ENCODE measurements at places on chromosomes 2 and 18.

GRCh38 chr2:99640635-99641151, 150.9 kb upstream of the REV1 start:
- DNase-seq: no peak

GRCh38 chr2:218343591-218343990, 13.1 kb upstream of the CATIP start:
- no peak for DNase-seq

DNA sequence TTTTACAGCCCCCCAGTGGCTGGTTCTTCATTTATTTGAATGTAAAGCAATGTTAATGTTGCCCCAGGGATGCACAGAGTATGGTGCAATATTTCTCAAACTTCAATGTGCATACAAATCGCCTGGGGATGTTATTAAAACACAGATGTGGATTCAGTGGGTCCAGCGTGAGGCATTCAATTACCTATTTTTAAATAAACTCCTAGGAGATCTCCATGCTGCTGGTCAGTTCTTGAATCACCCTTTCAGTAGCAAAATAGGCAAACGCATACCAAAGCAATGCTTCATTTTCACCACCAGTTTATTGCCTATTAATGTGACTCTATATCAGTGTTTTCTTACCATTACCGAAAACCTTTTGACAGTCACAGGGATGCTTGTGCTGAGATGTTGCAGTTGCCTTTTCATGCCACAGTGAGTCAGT, 530.7 kb downstream of the CBLN2 start:
- no peak for DNase-seq

DNA sequence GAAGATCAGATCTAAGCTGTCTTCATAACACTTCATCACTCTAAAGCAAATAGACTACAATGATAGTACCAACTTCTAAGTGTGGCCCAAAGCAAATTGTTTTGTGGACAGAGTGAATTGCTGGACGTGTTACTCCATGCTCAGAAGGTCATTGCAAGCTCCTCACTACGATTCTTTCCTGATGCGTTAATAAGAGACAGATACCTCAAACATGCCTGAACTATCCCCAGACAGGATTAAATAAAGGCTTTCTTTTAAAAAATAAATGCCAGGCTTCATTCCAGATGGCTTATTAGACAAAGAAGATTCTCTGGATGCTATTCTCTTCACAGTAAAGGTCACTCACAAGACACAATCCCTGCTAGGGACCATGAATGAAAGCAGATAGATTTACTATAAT, 621.2 kb downstream of the DCDC2C start:
- DNase-seq: no peak

DNA sequence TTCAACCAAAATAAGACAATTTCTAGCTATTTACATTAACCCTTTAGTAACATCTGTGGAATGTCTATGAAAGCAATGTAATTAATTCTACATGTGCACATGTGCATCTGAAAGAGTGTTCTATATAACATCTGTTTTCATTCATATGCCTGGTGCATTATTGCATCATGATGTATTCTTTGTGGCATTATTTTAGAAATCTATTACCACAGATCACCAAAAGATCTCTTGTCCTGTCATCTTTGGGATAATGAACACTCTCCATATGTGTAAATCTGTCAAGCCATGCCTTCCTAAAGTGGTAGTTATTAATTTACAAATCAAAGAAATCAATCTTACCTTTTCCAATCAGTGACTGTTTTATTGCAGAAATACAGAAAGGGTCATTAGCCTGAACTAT, 86.9 kb downstream of the TRIB2 start:
- DNase-seq: no peak

GRCh38 chr2:158381205-158381604, 75.3 kb downstream of the CCDC148 start:
- DNase-seq: no peak

DNA sequence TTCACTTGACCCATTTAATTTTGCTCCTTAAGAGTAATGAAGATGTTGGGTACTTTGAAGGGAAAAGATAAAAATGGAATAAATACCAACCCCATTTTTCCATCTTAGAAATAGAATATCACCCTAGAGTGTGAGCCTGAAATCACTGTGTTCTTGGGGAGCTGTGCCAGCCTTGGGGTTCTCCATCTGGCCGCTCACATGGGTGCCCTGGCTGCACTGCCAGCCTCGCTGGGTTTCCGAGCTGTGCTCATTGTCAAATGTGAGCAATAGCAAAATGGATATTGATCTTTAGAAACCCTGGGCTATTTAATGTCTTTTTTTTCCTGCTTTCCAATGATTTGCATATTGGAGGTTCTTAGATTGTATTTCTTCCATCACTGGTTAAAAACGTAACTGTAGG, 9.3 kb downstream of the APCDD1 start:
- no peak for DNase-seq

DNA sequence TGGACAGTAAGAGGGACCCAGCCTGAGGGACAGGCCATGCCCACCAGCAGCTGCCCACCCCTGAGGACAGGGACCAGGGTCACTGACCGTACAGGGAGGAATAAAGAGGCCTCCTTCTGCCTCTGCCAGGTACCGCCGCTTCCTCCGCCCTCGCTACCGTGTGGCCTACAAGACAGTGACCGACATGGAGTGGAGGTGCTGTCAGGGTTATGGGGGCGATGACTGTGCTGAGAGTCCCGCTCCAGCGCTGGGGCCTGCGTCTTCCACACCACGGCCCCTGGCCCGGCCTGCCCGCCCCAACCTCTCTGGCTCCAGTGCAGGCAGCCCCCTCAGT, 2.2 kb downstream of the EMILIN1 start:
- no peak for DNase-seq

GRCh38 chr2:42961385-42961811, 169.0 kb upstream of the HAAO start:
- DNase-seq: no peak

DNA sequence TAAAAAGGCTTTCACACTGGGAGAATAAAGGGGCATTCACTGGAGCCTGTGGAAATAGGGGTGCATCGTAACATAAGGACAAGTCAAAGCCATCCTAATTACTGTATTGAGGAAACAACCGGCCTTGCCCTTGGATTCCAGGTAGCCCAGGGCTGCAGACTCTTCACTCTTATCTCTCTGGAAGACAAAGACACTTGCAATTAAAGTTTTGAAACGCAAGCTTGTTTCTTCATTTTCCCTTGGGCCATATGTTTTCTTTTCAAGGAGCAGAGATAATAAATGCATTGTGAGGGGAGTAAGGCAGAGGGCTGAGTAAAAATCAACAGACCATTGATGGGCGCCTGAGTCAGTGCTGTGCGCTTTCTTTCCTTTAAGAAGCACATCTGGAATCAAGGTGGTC, 11.5 kb downstream of the TNFRSF11A start:
- DNase-seq: no peak

All from NCI-H1436 treated with DMSO at 0.1 percent for 48 hours (cell line).